ENCODE measurements at places on chromosomes 4 and X.

DNA sequence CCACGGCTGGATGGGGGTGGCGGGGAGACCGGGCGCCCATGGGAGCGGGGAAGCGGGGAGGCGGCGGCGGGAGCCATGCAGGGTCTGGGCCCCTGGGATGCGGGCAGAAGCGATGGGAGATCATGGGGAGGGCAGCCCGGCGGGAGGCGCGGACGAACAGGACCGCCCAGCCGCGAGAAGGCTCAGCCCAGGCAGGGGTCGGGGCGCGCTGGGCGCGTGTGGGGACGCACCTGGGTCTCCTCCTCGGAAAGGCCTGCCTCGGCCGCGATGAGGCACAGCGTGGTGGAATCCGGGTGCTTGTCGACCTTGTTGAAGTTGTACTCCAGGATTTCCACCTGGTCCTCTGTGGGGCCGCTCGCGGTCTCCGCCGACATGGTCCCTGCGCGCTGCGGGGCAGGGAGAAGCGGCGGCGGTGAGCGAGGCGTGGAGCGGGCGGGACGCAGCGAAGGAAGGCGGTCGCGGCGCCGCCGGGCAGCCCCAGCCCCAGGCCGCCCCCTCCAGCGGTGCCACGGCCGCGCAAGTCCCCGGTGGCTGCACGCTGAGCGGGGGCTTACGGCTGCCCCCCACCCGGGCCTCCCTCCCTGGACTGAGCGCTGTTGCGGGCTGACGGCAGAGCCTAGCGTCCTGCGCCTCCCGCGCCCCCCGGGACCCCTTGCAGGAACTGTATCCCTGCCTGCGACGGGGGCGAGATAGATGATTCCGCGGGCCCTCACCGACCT is 25.3 kb downstream of the HOPX start:
- no peak for DNase-seq

DNA sequence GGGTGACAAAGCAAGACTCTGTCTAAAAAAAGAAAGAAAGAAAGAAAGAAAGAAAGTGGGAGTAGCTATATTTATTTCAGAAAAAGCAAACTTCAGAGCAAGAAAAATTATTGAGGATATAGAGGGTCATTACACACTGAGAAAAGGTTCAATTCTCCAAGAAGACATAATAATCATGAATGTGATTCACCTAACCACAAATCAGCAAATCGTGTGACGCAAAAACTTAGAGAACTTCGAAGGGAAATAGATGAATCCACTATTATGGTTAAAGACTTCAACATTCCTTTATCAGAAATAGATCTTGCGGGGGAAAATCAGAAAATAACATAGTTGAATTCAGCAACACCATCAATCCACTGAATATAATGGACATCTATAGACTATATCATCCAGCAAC is 219.3 kb upstream of the LDB2 start:
- no peak for DNase-seq

- no peak for DNase-seq
These were observed 772 bp upstream of the FBXW7 start for GRCh38 chr4:152536545-152537182.

DNA sequence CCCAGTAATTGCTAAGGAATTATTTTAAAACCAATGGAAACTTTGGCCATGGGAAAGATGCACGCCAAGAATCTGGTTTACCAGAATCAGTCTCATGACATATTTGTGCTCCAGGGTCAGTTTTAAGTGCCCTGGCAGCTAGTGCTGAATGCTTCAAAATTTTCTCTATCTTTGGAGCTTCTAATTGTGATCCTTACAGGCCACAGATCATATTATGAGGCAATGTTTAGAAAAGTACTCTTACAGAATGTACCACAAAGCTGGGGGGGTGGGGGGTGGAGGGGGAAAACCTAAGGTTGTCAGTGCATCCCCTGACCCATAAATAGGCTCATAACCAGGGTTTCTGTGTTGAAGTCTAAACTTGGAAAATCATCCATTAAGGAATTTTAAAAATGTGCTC is 514.5 kb downstream of the INPP4B start:
- no peak for DNase-seq

- no peak for DNase-seq
These were observed 115.0 kb upstream of the SHISA3 start for GRCh38 chr4:42282081-42282901.

DNA sequence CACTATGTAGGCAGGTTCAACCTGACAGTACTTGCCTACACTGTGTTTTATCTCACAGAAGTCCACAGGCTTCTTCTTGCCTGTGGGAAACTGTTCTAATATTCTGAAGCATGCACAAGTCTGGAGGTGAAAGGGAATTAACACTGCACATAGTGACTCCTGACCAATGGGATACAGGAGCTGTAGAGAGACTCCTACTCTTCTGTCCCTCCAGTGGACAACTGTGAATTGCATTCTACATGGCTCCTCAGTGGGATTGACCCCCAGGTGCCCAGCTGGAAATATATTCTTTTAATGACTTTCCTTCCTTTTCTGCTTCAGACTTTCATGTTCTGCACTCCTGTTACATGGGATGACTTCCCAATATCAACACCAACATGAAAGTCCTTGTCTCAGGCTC is 8.2 kb upstream of the YIPF6 start:
- no peak for DNase-seq

DNA sequence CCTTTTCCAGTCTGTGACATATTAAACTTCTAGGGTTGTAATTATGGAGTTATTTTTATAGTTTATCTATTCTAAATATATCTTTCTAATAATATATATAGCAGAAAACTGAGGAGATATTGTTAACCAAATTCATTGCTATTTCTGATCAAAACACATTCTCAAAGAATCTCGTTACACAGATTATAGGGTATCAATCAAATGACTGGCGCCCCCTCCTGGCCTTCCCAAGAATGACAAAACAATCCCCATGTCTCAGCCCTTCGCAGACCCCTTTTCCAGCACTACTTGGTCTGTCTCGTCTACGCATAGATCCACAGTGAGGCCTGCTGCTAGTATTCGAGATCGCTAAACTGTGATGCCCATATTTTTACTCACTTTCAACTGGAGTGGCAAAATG is 209.3 kb downstream of the GPC3 start:
- peak; percentile 33 for DNase-seq
